NCI-H774 (cell line): ENCODE measurements at places on chromosomes 7 and 10.

DNA sequence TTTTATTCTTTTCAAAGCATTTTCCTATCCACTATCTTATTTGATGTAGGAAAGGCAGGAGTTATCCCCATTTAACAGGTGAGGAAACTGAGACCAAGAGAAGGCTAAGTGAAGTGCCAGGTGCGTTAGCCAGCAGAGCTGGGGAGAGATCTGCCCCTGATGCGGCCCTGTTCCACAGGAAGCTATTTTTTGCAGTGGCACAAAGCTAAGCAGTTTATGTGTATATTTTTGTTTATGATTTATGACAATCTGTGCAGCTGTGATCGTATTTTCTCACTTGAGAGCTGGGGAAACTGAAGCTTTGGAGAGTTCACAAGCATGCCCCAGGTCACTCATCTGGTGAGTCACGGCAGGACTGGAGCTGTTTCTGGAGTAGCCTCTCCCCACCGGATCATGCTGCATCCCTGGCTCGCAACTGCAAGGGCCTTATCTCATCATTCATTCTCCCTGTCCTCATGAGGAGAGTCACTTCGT is 38.8 kb downstream of the SLC29A3 start:
- DNase-seq, result no peak

DNA sequence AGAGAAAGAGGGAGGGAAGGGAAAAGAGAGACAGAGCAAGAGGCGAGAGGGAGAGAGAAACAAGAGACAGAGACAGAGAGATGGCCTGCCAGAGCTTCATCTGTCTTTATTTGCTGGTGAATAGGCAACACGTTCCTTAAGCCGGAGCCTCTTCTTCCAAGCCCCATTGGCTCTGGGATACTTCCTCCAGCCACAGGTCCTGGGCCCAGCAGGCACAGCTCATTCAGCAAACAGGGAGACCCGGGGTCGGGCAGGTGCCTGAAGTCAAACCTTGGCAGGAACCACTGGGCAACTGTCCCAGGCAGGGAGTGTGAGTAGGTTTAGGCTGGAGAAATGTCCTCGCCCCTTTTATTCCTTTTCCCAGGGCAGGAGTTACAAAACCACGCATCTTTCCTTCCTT is 68.2 kb downstream of the MYL10 start:
- no peak for DNase-seq

DNA sequence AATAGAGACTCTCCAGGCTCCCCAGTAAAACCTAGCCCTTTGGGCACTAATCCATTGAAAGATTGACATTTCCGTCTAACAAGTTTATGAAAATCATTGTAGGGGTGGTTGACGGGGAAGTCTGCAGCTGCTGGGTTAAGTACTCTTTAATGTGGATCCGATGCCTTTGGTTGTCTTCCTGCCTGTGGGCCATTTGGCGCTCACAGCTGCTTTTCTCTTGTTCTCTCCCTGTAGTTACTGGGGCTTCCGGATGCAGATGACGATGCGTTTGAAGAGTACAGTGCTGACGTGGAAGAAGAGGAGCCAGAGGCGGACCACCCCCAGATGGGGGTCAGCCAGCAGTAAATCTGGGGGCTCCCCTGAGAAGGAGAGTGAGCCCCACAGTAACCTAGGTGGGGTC is 22.4 kb downstream of the MTURN start:
- no peak for DNase-seq

DNA sequence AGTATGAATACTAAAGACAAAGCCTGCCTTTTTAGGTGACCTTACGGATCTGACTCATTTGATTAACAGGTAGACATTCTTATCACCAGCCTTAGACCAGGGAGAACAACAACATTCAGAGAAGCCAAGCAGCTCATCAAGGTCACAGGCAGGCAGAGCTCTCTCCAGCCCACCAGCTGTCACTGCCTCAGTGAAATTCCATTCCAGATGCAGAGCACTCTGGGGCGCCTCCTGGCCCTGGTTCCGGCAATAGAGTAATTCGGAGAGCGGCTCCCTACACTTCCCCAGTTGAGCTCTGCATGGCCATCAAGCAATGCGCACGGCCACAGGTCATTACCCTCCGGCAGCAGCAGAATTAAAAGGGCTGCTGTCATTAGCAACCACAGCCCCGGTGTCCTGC is 164.7 kb downstream of the TCERG1L start:
- no peak for DNase-seq

GRCh38 chr10:4246881-4247358 is 461.9 kb upstream of the KLF6 start:
- DNase-seq, result no peak
